ENCODE measurements at places on chromosomes 2 and 18.

- peak; percentile 22 for DNase-seq
Observed at GRCh38 chr2:113084249-113085000, 16.7 kb downstream of the IL1F10 start.

DNA sequence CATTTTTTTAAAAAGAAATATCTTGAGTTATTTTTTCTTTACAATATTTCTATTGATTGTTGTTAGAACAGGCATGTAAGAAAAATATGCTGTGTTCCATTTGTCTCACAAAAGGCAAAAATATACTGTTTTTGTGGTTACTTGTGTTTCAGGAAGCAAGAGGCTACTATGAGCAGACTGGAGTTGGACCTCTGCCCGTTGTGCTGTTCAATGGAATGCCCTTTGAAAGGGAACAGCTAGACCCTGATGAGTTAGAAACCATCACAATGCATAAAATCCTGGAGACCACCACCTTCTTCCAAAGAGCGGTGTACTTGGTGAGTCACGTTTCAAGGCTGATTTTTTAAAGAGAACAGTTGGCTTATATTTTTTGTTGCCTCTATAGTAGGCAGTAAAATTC lies 54.7 kb downstream of the UGGT1 start:
- DNase-seq = no peak

DNA sequence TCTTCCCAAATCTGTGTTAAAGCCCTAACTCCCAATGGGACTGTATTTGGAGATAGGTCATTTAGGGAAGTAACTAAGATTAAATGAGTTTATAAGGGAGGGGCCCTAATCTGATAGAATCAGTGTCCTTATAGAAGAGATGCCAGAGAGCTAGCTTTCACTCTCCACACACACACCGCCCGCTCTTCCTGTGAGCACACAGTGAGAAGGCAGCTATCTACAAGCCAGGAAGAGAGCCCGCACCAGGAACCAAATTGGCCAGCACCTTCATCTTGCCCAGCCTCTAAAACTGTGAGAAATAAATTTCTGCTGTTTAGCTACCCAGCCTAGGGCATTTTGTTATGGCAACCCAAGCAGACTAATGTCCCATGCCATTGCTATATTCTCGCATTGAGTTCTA lies 125.2 kb downstream of the RTN4 start:
- no peak for DNase-seq

DNA sequence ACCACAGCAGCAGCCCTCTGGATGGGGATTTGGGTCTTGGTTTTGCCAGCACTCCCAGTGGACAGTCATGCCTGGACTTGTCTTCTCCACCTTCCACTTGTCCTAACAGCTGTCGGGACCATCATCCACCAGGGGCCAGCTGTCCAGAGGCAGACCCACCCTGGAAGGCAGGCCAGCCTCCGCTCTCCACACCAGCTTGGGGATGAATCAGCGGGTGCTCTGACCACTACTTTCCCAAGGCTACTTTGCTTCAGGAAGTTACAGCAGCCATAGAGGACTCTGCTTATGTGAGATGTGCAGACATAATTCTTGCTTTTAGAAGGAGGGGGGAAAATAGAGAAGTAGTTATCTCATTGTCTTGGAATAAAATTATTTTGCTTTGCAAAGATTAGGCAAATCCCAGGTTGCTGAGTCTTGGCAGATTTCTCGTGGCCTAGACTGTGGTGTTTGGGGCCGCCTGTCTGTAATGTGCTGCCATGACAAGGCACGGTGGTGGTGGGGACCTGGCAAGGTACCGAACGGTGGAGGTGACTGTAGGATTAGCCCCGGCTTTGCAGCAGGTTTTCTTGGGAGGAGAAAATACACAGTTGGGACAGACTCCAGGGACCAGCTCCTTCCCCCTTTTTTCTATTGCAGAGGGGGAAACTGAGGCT lies 148.7 kb downstream of the AGAP1 start:
- peak; percentile 76 for DNase-seq

DNA sequence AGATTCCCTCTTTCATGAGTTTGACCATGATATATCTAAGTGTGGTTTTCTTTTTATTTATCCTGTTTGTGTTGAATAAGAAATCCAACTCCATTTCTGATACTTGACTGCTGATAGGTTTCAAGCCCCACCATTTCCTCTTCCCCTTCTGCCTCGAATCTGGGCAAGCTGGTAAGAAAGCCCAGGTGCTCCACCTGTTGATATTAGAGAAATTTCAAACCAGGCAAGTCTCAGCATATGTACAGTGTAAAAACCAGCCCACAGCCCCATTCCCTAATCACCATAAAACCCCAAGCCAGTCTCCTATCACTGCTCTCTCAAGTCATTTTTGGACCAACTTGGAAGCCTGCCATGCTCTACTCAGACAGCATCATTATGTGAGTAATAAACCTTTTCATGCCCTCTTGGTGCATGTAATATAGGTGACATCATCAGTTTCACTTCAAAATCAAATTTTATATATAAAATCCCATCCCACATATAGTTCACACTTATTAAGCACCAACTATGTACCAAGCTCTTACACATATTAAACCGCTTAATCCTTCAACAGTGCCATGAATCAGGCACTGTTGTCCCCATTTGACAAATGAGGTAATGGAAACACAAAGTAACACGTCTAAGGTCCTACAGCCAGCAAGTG lies 46.6 kb downstream of the SMAD2 start:
- peak; percentile 74 for DNase-seq

DNA sequence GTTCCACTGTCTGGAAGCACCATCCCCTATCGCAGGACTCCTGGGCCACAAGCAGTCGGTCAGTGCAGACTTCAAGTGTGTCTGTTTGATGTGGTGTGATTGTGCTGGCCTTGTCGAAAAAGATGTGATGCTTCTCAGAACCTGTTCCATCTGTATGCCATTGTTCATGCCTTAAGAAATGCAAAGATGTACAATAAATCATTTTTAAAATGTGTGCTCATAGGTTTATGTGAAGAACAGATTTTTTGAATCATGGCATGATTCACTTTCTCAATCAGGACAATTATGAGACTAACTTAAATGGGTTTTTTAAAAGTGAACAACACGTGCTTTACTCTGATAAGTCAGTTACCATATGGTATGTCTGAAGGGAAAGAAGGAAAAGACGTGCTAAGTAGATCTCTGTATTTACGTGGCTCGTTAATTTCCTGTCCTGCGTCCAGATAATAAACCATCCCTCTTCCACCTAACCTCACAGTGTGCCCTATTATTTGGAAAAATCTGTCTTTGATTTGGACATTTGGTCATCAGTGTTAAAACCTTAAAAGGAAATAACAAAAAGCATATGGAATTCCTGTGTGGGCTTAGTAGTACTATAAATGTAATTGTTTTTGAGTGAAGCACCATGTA lies 54.9 kb downstream of the PRKRA start:
- no peak for DNase-seq

- no peak for DNase-seq
Observed at GRCh38 chr2:217444932-217445331, 557.9 kb downstream of the TNS1 start.

DNA sequence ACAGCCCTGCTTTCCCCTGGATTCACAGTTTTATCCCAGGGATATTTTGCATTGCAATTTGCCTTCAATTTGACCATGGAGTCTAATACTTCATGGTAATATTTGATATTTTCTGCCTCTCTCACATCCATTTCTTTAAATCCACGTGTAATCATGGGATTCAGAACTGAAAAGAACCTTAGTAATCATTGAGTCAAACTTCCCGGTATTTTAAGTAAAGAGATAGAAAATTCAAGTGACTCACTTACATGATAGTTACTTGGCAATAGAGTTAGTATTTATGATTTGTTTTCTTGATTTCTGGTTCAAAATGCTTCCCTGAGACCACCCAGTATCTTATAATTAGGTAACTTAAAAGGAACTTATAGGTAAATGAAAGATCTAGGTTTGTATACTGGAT lies 33.7 kb upstream of the CDC42EP3 start:
- DNase-seq = peak; percentile 31

DNA sequence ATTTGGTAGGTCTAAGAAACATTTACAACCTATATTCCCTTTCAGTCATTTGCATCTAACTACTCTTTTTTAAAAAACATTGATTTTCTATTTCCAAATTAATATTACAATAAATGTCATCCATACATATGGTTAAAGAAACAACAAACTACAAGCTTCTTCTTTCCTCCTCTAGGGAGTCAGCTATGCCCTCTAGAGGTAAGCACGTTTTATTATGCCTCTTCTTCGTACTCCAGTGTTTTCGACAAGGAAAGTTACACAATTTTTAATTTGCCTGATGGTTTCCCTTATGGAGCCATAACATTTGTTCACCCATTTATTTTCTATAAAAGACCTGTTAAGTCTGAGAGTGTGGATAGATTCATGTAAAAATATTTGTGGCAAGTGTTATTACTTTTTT lies 183.4 kb upstream of the CDH7 start:
- peak; percentile 4 for DNase-seq

DNA sequence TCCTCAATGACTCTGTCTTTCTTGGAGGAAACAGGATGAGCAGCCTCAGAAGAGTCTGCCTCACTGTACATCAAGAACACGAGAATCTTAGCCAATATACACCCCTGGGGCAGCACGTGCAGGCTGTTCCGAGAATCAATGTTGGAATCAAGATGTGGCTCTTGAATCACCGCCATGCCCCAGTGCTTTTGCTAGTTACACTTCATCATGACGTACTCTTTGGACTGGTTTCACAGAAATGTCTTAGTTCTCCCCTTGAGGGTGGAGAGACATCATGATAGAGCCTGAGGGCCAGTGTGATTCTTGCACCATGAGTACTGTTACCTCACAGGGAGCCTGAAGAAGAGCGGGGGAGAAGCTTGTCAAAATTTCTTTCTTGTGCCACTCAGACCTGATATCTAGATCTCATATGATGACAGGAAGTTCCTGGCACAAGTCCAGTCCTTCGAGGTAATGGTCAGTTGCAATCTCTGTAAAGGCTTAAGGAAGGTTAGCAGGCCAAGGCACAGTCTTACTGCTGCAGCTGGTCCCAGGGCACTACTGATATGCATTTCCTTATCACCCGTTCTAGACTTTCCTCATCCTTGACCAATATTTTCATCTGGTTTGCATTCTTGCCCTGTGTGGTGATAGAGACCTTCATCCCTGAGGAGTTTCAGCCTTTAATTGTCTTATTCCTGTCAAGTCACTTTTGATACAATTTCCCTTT lies 28.2 kb upstream of the STAT4 start:
- DNase-seq = peak; percentile 90

DNA sequence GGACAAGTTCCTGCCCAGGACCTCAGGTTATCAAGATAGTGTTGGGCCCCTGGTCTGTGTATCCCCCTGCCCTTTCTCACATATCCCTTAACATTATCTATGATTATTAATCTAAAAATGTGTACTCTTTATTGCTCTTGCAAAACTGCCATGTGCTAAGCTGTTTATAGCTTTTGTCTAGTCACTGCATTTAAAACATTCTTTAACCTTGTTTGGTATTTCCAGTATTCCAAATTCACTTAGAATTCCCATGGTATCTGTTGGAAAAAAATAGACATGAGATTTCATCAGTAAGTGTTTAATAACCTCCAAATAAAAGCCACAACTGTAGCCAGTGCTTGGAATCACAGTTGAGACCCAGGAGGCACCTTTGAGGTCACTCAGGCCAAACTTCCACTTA lies 16.2 kb upstream of the GLS start:
- peak; percentile 58 for DNase-seq

- peak; percentile 58 for DNase-seq
Observed at GRCh38 chr2:217790195-217790594, 212.6 kb downstream of the TNS1 start.

GRCh38 chr2:25586726-25587144 lies 86.6 kb downstream of the DTNB start:
- peak; percentile 17 for DNase-seq

- peak; percentile 56 for DNase-seq
Observed at GRCh38 chr2:68466361-68466777, 725 bp downstream of the FBXO48 start.

DNA sequence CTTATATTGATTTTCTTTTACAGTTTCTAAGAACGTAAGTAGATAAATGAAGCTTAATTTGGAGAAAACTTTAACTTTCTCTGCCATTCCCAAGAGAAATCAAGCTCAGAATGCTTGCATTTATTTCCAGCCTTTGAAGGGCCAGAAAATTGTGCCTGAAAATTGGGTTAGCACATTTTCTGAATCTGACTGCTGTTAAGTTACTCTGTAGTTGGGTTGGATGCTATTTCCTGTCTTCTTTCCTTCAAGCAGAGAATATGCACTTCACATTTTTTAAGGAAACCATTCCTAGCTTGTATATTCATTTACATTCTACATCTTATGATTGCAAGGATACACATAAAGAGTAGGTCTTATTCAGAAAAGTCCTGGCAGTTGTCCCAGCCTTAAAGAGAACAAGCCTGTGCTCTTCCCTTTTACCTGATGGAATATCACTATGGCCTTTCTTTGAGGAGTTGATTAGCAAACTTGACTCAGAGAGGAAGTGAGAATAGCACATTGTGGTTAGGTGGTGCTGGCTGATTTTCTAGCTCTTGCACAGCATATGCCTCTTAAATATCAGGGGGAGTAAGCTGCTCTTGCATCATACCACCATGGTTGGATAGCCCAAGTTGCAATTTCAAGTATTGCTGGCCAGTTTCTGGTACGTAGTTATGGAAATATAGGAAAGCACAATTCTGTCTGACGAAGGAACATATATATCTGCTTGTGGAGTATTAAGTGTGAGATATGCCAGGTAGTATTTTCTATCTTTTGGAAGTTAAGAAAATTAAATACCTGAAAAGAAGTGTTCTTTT lies 133.7 kb downstream of the COMMD1 start:
- peak; percentile 70 for DNase-seq

DNA sequence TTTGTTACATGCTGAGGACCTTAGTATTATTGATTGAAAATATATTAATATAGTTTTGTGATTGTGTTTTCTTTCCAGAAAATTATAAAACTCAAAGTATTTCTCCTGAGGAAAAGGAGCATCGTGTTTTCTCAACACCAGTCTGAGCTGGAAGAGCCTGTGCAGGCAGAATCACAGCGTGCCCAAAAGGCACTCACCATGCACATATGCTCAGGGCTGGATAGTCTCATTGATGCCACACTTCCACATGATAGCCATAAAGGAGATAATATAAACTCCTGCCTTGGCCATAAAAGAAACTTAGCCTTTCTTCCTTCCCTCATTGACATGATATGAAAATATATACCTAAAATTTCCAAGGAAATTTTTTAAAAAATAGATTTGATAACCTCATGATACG lies 4.0 kb downstream of the PDE1A start:
- DNase-seq = no peak

DNA sequence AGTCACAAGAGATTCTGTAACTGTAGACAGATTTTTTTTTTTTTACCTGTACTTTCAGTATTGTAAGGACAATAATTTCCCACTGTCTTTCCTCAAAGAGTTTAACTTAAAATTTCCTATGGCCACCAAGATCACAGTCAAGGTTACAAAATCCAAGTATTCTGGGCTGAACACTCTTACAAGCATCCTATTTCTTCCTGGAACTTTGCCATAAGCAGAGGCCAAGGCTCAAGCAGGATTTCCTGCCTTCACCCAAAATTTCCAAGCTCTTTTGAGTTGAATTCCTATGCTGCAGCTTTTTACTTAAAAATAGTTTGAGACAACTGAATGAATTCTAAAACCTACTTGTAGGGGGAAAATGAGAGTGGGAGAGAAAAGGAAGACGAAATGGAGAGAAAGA lies 299.4 kb downstream of the ZNF516 start:
- peak; percentile 37 for DNase-seq
